Spinal cord (tissue), 10 donors: ENCODE measurements at places on chromosomes 16 and 17. TPM values are rescaled to one million over a fixed set of nuclear protein-coding genes. Genes with fewer than 3 reads are reported as not detected.

Gene ST6GALNAC1
- total RNA-seq = 3.3 TPM

Gene SSTR5
- total RNA-seq = 0.88 TPM

Gene KRTAP4-1
- total RNA-seq = not detected

Gene ST6GALNAC2
- total RNA-seq = 29.1 TPM

Gene SEZ6
- 17.1 TPM for total RNA-seq

Gene DHX58
- total RNA-seq = 6.7 TPM

Gene TPSD1
- total RNA-seq = not detected

Gene TPSAB1
- 1.2 TPM for total RNA-seq

Gene CHST5
- 0.89 TPM for total RNA-seq

Gene GRAP
- 5.1 TPM for total RNA-seq

Gene ESRP2
- 0.59 TPM for total RNA-seq

Gene TMC6
- 33.4 TPM for total RNA-seq

Gene KRT16
- 0.61 TPM for total RNA-seq

Gene OR2C1
- total RNA-seq = 0.55 TPM

Gene RAMP2
- 106 TPM for total RNA-seq

Gene WSB1
- 247 TPM for total RNA-seq

Gene NUDT21
- total RNA-seq = 96.8 TPM

Gene KCNG4
- total RNA-seq = 0.06 TPM

Gene LAT
- 0.40 TPM for total RNA-seq

Gene SPATA22
- total RNA-seq = 0.44 TPM

Gene RAB26
- 6.6 TPM for total RNA-seq

Gene CLEC3A
- total RNA-seq = 0.30 TPM

Gene NDRG4
- total RNA-seq = 409 TPM

Gene C16orf54
- 1.1 TPM for total RNA-seq

Gene GLYR1
- total RNA-seq = 52.5 TPM

Gene OR4D2
- not detected for total RNA-seq

Gene TIMP2
- total RNA-seq = 161 TPM

Gene HES7
- total RNA-seq = 0.39 TPM

Gene KRTAP4-4
- total RNA-seq = not detected

Gene C16orf96
- total RNA-seq = 0.50 TPM

Gene CD300A
- 9.9 TPM for total RNA-seq

Gene NXN
- total RNA-seq = 25.7 TPM

Gene RBBP6
- total RNA-seq = 47.0 TPM

Gene KRT40
- not detected for total RNA-seq

Gene TERB1
- 0.10 TPM for total RNA-seq

Gene KRT33B
- 0.20 TPM for total RNA-seq

Gene RPRML
- 0.55 TPM for total RNA-seq

Gene TMEM94
- total RNA-seq = 23.2 TPM

Gene CCL23
- not detected for total RNA-seq
